ENCODE measurements at places on chromosomes 13 and 19.

DNA sequence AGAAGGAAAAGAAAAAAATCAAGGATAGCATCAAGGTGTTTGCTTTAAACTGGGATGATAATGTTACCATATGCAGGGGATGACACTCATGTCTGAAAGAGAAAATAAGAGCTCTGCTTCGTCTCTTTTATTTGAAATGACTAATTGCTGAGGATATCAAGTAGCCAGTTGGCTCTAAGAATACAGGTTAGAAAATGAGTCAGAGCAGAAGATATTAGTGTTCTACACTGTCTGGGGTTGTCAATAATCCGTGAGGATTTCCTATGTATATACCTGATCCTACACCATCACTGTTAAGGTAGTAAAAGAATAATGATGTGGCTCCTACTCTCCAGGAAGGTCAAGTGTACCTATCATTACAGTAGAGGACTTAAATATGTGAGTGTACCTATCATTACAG lies 562.5 kb downstream of the GPC6 start:
- no peak for DNase-seq

DNA sequence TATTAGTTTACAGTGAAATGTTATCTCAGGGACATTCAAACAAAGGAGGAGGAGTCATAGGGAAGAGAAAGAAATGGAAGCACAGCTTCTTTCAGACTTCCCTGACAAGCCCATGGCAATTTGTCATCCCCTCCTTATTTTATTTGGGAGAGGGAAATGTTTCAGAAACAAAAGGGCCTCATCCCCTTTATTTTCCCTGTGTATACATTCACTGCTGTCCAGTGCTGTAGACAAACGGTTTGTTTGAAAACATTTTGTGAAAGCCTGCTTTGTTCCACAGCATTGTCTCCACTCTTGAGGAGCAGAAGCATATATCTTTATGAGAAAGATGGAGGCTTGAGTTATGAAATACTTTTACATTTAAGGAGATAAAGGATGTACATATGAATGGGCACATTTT lies 12.3 kb downstream of the ZNF460 start:
- DNase-seq, result no peak

DNA sequence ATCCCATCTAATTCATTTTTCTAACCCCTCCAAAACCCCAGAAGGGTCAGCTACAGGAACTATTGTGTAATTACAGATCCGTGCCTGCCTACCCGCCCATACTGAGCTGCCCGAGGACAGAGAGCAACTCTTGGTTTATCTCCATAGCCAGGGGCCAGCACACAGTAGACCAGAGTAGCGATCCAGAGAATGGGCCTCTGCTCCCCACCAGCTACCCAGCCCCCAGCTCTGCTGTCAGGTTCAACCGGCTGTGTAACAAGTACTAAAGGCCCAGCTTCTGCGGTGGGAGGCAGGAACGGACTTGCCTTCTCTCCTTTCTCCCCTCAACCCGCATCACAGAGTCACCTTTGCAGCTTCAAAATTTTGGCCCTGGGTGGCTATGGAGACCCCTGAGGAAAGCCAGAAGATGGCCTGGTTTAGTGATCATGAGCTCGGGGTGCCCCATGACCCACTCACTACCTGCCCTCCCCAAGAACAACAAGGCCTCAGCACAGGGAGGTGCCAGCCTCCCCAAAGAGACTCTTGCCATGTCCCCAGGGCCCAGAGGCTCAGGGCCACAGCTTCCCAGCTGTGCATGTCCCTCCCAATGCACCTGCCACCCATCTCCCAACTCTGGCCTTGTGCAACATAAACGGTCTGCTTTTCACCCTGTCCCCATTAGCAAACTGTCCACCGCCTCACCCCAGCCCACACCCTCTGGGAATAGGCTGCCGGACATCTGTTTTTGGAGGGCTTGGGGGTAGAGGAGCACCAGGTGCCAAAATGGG lies 5.7 kb downstream of the CALM3 start:
- DNase-seq, result no peak

GRCh38 chr19:7506385-7507328 lies 9.2 kb upstream of the ZNF358 start:
- peak; percentile 36 for DNase-seq

DNA sequence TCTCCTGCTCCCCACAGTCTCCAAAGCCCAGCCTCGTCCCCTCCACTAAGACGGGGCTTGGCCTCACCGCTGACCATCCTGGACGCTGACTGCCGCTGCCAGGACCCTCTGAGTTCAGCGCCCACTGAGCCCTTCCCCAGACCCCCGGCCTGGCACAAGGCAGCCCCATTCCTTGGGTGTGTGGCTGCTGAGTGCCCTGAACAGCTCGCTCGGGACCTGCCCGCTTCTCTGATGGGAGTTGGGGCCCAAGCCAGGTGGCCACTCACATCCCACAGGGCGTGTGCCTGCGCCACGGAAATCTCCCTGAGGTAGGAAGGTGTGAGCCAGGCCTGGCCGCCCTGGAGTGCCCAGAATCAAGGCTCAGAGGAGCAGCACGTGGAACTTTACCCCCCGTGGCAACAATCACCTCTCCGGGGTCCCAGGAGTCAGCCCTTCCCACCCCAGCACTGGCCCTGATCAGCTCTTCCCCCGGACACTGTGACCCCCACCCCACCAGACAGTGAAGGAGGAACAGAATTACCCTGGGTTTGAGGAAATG lies 20.8 kb downstream of the C13orf46 start:
- DNase-seq, result no peak

- no peak for DNase-seq
Observed at GRCh38 chr19:18764591-18765051, 26.5 kb downstream of the COMP start.

- DNase-seq, result no peak
Observed at GRCh38 chr13:99991013-99991827, 9.6 kb downstream of the ZIC2 start.

- no peak for DNase-seq
Observed at GRCh38 chr19:54156953-54157352, 2.6 kb downstream of the LENG1 start.

DNA sequence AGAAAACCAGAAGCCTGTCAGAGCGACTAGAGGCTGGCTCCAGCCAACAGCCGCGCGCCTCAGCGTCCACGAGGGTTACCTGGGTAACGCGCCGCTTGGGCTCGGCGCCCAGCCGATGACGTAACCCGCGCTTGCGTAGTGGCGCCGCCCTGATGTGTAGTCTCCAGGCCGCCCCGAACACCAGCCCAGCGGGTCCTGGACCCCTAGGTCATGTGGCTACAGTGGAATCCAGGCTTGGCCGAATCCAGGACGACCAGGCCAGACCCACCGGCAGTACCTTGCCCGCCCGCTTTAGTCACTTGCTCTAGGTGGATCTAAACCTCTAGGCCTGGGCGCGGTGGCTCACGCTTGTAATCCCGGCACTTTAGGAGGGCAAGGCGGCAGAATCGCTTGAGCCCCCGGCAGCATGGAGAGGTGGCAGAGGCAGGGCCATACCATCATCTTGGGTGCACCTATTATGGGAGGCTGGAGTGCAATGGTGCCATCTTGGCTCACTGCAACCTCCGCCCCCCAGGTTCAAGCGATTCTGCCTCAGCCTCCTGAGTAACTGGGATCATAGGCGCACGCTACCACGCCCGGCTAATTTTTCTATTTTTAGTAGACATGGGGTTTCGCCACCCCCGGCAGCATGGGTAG lies 7.2 kb upstream of the ZNF606 start:
- peak; percentile 56 for DNase-seq

DNA sequence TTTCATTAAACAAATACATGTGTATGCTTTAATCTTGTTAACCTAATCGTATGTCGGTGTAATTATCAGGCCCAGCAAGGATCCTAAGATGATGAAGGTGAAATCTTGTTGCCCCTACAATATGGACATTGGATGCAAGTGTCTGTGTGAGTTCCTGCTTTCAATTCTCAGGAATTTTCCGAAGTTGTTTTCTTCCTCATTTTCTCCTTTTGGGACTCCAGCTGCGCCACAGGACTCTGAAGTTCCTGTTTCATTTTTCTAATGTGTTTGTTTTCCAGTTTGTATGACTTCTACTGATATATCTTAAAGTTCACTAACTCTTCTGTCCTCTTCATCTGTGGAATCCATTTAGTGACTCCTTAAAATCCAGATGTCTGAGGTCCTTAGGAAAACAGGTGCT lies 11.9 kb upstream of the OR7D2 start:
- no peak for DNase-seq

- DNase-seq, result no peak
Observed at GRCh38 chr19:51508059-51508733, 6.6 kb upstream of the SIGLEC12 start.

GRCh38 chr19:19068659-19069654 lies 5.2 kb downstream of the SLC25A42 start:
- DNase-seq, result no peak

DNA sequence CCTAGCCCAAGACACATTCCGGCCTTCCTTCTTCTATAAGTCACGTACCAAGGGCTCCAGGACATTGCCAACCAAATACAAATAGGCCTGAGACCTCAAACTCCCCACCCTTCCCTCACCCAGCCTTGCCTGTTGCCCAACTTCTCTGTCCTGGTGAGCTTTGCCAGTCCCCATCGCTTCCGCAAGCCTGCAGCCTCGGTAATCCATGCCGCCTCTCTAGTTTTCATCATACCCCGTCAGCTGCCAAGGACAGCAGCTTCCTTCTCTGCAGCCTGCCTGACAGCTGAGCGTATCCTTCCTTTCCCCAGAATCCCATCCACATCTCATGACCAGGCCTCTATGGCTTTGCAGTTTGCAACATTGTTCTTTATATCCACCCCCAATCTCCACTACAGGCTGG lies 36.6 kb upstream of the POMP start:
- no peak for DNase-seq

GRCh38 chr19:19134687-19135158 lies 3.6 kb downstream of the TMEM161A start:
- DNase-seq, result no peak

DNA sequence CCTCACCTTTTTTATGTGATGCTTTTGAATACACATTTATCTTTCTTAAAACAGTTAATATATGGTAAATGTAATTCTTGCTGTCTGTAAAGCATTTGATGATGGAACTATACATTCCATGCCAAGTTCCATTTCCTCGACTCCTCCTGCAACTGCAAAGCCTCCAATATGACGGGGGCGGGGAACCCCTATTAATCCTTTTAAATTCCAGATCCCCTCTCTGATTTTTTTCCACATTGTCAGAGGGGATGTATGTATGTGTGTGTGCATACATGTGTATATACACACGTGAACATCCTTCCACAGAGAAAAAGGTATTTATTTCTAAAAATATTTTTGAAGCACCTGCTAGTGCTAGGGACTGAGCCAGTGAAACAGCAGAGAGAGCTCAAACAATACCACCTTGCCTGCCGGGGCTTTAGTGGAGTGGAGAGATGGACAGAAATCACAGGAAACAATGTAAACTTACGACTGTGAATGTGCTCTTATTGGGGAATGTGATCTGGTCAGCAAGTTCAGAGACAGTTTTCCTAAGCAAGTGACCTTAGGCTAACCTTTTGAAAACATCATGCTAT lies 25.3 kb upstream of the MAB21L1 start:
- no peak for DNase-seq

- DNase-seq, result no peak
Observed at GRCh38 chr19:23075031-23075733, 41.6 kb upstream of the ZNF730 start.

DNA sequence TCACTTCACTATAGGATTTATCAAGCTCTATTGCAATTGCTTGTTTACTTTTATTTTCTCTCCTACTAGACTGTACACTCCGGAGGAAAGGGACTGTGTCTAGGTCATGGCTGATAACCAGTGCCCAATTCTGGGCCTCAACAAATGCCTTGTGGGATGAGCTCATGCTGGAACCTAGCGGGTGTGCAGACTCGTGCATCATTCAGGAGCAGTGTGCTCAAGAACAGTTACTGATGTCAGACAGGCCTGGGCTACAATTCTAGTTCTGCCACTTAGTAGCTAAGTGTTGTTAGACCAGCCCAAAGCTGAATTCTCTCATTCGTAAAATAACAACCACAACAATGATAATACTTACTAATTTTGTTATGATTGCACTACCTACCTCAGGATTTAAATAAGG lies 95.4 kb downstream of the CYSLTR2 start:
- DNase-seq, result no peak

DNA sequence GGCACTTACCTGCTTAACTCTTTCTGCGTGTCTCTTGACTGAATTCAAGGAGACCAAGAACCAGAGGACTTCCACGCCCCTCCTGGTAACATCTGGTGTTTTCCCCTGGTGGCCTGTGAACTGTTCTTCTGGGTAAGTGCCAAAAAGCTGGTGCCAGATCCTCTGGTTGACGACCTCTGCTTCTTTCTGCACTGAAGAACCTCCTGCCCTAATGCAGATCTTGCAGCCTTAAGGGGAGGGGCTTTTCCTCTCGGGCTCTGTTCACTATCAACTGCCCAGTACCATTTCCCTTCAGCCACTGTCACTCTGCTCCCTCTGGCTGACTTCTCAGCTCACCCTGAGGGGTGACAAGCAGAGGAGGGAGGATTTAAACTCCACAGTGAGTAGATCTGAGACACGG lies 6.1 kb upstream of the ERVV-1 start:
- no peak for DNase-seq

GRCh38 chr19:32311371-32311770 lies 34.0 kb upstream of the ZNF507 start:
- DNase-seq, result no peak

- no peak for DNase-seq
Observed at GRCh38 chr13:50990818-50991506, 81.4 kb downstream of the RNASEH2B start.

DNA sequence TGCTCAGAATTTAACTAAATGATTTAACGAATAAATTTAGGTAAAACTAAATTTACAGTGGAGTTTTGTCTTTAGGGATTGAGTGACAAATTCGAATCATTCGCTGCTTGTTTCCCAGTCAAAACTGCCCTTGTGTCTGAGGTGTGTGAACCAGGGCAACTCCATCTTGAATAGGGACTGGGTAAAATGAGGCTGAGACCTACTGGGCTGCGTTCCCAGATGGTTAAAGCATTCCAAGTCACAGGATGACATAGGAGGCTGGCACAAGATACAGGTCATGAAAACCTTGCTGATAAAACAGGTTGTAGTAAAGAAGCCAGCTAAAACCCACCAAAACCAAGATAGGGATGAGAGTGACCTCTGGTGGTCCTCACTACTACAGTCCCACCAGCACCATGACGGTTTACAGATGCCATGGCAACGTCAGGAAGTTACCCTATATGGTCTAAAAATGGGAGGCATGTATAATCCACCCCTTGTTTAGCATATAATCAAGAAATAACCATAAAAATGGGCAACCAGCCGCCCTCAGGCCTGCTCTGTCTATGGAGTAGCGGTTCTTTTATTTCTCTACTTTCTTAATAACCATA lies 10.2 kb upstream of the ANKRD10 start:
- DNase-seq, result no peak

- no peak for DNase-seq
Observed at GRCh38 chr13:23447927-23448326, 14.4 kb upstream of the SACS start.

DNA sequence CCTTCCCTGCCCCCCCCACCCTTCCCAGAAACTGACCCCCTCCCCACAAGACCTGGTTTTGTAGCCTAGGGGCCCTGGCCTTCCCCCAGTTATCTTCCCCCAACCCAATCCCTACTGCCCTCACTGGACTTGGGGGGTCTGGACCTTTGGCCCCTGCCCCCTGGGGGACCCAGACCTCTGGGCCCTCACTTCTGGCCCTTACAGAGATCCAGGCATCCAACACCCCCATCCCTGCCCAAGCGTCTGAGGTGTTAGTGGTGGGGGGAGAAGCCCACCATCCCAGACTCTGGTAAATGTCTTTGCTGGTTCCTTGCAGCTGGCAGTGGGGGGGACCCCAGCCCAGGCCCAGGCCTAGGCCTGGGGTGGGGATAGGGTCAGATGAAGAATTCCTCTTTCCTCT lies 3.5 kb upstream of the ZNF428 start:
- DNase-seq, result no peak
